ENCODE measurements at places on chromosomes 4 and X.

GRCh38 chr4:177740563-177740962 is 298.3 kb upstream of the AGA start:
- DNase-seq: no peak

GRCh38 chr4:185307136-185307950 is 88.4 kb downstream of the LRP2BP start:
- no peak for DNase-seq

GRCh38 chrX:103704863-103705262 is 5.8 kb upstream of the TMEM31 start:
- no peak for DNase-seq

DNA sequence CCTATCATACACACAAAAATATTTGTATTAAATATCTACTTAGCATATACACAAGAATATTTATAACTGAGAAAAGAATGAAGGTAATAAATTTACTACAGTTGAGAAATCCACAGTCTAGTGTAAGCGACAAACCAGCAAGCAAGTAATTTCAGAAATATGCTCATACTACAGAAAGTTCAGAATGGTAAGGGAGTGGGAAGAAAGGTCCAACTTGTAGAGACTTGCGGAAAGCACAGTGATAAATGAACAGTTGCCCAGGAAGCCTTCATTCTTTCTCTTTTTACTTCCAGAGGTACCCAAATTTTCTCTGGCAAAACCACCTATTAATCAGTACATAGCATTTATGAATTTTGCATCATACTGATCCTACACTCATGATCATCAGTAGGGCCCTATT is 438.1 kb upstream of the PCDH10 start:
- DNase-seq: no peak

GRCh38 chr4:124937993-124938392 is 225.5 kb upstream of the ANKRD50 start:
- no peak for DNase-seq

- no peak for DNase-seq
Observed at GRCh38 chr4:41644915-41645295, 103.6 kb downstream of the PHOX2B start.

DNA sequence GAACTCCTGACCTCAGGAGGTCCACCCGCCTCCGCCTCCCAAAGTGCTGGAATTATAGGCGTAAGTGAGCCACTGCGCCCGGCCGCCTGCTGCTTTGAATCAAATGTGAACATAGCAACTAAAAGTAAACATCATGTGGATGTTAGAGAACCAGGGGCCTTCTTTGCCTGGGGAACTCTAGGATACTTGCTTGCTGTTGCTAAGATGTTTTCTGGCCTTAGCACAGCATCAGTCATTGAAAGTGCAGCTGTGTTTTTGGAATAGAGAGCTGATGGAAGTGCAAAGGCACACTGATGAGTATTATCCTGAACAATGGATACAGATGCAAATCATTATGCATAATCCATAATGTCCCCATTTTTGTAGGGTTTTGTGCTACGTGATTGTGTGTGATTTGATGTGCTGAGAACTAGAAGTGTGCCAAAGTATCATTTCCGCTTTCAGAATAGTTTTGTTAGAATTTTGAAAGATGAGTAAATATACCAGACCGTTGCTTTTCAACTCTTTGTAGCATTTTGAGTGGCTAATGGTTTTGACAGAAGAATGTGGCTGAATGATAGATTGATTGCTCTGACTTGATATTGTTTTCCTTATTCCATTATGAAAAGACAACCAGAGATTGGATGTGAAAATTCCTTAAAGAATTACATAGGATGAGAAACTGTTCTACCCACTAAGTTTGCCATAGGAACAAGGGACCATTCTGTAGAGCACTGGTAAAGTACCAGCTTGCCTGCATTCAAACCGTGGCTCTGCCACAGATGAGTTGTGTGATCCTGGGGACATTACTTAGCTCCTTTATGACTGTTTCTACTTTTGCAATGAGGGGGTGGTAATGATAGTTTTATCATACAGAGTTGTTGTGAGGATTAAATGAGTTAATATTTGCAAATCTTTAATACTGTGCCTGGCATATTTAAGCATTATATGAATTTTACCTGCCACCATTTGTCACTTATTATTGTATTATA is 74.7 kb downstream of the REPS2 start:
- DNase-seq: no peak

DNA sequence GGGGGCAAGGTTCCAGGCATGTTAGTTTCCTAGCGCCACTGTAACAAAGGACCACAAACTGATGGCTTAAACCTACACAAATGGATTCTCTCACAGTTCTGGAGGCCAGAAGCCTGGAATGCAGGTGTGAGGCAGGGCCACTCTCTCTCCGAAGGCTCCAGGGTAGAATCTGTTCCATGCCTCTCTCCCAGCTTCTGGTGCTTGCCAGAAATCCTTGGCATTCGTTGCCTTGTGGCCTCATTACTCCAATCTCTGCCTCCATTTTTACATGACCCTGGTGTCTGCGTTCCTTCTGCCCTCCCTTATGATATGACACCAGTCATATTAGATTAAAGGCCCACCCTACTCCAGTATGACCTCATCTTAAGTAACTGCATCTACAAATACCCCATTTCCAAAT is 39.6 kb downstream of the CLDN34 start:
- no peak for DNase-seq

GRCh38 chr4:42454755-42455420 is 57.6 kb downstream of the SHISA3 start:
- no peak for DNase-seq

DNA sequence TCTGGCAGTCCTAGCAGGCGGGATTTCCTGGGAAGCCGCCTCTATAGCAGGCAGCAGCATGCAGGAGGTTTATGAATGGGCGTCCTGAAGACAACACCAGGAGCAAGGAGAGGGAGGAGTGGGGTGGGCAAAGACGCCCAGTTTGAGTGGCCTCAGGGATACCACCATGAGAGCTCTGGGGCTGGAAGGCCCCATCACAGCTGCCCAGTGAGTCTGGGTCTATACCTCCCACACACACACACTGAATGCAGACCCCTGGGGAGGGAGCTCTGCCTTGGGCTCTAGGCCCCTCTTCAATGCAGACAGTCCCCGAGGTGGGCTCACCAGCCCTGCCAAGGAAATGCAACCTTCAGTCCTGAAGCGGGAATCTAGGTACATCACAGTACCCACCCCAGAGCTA is 98.6 kb downstream of the AFAP1 start:
- DNase-seq: no peak

GRCh38 chr4:107894138-107894603 is 37.2 kb upstream of the CYP2U1 start:
- DNase-seq: no peak

DNA sequence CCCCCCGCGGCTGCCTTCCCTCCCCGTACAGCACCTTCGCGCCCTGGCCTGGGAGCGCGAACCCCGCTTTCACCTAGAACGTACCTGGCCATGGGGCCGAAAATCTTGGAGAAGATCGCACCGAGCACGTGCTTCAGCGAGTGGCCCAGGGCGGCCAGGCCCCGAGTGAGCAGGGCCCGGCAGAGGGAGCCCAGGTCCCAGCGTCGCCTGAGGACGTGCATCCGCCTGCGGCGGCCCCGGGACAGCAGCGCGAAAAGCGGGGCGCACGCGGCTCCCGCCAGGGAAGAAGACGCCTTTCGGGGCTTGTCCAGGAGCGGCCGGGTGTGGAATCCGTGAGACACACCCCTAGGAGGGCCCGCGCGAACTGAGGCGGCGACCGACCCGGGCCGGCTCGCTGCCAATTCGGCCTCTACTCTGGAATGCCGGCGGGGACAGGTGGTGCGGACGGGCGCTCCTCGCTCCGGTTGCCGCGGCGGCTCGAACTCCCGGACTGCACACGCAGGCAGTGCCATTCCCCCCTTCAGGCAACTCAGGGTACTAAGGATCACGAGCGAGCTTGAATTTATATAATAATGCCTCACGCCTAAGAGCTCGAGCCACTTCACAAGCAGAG is at the start of gene HS6ST2:
Gene HS6ST2 (minus strand): TSS at position 539 of the 613 bp plus-strand sequence.
- no peak for DNase-seq

- DNase-seq: no peak
Observed at GRCh38 chr4:119663160-119663788, 34.7 kb upstream of the PDE5A start.

GRCh38 chr4:92237559-92237958 is 66.2 kb upstream of the GRID2 start:
- no peak for DNase-seq

DNA sequence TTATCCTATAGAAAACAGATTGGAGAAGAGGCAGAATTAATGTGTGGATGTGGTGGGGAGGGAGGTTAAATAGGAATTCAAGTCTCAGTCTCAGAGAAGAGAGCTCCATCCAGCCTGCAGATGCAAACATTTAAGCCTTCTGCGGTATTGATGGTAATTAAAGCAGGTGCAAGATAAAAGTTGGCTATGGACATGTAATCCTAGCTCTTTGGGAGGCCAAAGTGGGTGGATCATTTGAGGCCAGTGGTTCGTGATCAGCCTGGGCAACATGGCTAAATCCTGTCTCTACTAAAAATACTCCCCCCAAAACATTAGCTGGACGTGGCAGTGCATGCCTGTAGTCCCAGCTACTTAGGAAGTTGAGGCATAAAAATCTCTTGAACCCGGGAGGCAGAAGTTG is 332.7 kb downstream of the PABPC4L start:
- DNase-seq: no peak

DNA sequence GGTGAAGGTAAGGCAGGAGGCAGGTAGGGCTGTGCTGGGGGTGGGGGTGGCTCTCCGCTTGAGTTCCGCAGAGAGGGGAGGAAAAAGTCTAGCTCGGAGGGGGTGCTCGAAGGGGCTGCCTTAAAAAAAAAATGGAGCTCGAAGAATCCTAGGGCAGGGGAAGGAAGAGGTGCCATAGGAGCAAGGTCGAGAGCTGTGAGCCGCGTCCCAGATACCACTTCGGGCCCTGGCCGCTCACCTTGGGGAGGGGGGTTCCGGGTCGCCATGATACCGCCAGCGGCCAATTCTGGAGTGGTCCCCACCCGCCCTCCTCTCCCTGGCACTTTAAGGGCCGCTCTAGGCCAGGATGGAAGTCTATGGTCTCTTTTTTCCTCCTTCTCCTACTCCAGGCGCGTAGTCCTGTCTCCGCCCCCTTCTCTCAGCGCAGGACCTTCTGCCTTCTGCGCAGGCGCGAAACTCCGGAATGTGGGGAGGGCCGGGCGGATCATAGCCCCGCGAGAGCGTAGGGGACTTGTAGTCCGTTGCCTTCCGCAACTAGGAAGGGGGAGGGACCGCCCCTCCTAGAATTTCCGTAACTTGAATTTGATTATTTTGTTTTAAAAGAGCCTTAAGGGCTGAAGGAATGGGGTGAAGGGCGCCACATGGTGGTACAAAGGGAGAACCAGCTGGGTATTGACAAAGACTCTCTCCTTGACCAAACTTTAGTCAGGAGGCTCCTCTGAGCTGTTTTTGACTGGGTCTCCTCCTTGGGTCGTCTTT is at the start of gene FUNDC1:
Gene FUNDC1 (minus strand): TSS at position 293 of the 759 bp plus-strand sequence. CDS start 27 bp downstream, at position 266.
- peak; percentile 82 for DNase-seq
